Posterior vena cava (tissue), 2 donors: ENCODE measurements at places on chromosomes 1 and 21. TPM values are rescaled to one million over a fixed set of nuclear protein-coding genes. Genes with fewer than 3 reads are reported as not detected.

GRCh38 chr1:56688522-56689026 is 43.5 kb downstream of the PRKAA2 start:
- no peak for DNase-seq

MSH4 gene
- 0.37 TPM for total RNA-seq

NLRP3 gene
- total RNA-seq = 3.1 TPM

ANGPTL3 gene
- total RNA-seq = not detected

DNA sequence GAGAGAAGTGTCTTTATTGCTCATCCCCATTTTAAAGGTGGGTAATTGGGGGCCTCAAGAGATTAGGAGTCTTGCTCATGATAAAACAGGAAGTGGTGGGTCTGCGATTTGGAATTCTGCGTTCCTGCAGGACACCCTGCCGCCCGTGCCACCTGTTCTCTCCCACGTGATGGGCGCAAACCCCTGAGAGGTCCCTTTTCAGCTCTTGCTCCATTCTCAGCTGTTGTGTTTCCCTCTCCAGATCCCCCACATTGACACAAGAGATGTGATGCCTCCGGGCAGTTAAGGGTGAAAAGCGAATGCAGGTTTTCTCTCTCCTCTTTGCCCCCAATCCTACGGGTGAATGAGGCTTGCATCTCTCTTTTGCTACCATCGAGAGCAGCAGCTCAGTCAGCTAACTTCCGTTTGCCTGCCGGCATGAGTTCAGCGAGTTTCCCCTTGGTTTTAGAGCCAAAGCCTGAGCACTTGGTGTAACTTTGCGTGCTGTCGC is 57.5 kb downstream of the KIF26B start:
- no peak for DNase-seq

DNA sequence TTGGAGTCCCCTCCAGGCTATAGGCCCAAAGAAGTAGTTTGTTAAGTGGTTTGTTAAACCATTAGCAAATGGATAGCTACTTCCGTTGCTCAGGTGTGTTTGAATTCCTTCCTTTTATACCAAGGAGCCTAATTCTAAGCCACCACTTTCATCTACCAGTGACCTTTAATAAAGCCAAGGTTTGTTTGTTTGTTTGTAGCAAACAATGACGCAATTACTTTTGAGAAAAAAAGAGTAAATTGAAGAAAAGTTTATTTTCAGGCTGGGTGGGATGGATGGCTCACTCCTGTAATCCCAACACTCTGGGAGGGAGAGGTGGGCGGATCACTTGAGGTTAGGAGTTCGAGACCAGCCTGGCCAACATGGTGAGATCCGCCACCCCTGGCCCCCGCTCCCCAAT is 30.8 kb upstream of the RD3 start:
- DNase-seq = no peak

C1orf185 gene
- not detected for total RNA-seq

NR1I3 gene
- total RNA-seq = not detected
